ENCODE measurements at places on chromosomes 3 and 15.
A peak's percentile ranks its signal among the peaks of the same experiment; 100 is the strongest.

- DNase-seq: no peak
Measured at GRCh38 chr15:81856001-81856633, 189.7 kb downstream of the MEX3B start.

GRCh38 chr15:38532728-38533127 lies 31.9 kb downstream of the RASGRP1 start:
- DNase-seq: no peak

GRCh38 chr3:29410660-29411405 lies 130.0 kb downstream of the RBMS3 start:
- no peak for DNase-seq

DNA sequence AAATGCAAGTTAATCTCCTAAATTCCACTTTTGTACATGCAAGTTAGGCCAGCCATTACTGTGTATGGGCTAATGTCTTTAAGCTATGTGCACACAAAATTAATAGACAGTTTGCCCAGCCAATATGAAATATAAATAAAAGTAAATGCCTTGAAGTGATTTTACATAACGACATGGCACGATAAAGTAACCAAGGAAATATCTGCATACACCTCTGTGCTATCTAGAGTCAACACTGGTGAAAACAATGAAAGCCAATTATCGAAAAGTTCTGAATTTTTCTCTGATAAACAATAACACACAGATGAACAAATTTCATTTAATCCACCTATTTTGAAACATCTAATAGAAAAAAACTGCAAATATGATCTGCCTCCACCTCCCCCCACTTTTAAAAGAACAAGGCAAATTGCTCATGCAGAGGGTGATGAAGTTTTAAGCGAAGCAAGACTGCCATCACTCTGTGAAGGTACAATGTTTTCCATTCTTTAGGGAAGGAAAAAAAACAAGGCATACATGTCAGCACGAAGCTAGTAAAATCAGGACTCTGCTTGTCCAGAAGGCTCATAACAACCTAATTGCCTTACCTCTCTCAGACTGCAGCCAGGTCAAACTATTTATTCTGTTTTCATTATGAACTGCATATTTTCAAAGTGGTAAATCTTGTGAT lies 317.7 kb downstream of the MECOM start:
- DNase-seq: no peak

DNA sequence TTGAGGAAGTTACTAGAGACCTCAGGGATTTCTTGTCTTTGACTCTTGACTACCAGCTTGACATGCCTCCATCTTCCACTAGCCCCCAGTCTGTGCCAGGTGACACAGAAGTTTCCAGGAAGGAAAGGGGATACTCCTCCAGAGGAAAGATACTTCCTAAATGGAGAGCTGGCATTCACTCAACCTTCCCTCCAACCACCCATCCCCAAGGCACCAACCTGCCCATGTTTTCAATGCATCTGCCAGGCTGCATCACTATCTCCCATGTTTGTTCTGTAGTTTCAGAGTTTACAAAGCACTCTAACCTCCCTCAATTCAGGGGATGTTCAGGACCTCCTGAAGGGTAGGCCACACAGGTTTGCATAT lies 198.4 kb upstream of the LPP start:
- no peak for DNase-seq

DNA sequence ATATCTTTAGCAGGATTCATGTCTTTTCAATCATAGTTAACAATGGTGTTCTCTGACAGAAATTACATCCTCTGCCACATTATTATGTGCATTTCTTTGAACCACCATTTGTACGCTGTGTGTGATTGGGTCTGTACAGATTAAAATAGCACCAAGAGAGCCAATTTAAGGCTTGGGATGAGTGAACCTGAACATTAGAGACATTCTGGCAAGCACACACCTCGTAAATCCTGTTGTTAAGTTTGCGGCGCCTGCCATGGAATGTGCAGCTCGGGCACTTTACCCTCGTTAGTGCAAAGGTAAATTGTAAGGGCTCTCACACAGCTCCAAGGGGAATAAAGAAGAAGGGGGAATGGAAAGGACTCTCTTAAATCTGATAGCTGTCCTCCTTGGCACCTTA lies 482.4 kb upstream of the DPPA4 start:
- no peak for DNase-seq

- DNase-seq: no peak
Measured at GRCh38 chr15:65980824-65981456, 111.6 kb downstream of the RAB11A start.

GRCh38 chr3:192881159-192881786 lies 36.4 kb downstream of the MB21D2 start:
- no peak for DNase-seq

DNA sequence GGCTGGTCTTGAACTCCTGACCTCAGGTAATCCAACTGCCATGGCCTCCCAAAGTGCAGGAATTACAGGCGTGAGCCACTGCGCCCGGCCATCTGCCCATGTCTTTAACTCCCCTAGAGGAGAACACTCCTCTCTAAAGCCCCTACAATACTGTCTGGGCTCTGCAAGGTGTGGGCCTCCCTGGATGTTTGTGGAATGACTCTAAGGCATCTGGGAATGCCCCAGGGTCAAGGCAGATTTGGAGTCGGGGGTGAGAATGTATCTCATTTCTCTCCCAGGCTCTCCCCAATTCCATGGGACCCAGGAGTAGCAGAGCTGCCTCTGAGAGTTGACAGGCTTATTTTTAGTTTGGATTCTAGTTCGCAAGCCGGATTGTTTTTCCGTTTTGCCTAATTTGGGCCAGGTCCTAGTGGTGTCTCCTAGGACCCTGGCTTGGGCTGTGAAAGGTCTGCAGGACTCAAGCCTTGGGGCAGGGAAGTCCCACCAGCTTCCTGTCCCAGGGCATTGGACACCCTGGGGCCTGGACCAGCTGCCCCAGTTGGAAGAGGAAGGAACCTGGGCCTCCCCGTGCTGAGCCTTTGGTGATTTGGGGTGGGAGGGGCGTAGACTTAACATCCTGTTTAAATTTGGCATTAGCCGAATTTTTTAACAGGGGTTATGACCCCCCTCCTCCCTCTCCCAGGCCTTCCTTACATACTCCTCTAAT lies 53.5 kb downstream of the MAGEF1 start:
- DNase-seq: no peak

DNA sequence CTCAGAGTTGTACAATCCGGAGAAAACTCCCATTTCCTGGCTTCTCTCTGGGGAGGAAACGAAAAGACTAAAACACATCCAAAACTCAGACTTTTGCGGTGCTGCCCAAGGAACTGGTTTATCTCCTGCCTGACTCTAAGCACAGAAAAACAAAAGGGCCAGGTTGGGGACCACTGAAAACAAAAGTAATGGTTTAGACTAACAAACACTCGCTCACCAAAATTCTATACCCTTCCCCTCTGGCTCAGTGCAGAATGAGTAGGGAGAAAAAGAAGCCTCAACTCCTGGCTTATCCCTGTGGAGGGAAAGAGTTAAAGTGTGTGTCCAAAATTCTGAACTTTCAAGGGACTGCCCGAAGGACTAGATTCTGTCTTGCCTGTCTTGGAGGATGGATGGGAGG lies 173.6 kb downstream of the FGF12 start:
- no peak for DNase-seq

DNA sequence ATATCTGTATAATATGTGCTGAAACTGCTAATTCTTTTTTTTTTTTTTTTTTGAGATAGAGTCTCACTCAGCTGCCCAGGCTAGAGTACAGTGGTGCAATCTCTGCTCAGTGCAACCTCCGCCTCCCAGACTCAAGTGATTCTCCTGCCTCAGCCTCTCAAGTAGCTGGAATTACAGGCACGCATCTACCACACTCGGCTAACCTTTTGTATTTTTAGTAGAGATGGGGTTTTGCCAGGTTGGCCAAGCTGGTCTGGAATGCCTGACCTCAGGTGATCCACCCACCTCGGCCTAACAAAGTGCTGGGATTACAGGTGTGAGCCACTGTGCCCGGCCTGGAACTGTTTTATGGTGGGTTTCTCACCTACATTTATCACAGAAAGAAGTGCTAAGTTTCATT lies 307.8 kb upstream of the STT3B start:
- DNase-seq: no peak

GRCh38 chr3:192408647-192409200 lies 318.6 kb downstream of the FGF12 start:
- DNase-seq: no peak

GRCh38 chr3:72461787-72462186 lies 386.5 kb downstream of the SHQ1 start:
- no peak for DNase-seq

DNA sequence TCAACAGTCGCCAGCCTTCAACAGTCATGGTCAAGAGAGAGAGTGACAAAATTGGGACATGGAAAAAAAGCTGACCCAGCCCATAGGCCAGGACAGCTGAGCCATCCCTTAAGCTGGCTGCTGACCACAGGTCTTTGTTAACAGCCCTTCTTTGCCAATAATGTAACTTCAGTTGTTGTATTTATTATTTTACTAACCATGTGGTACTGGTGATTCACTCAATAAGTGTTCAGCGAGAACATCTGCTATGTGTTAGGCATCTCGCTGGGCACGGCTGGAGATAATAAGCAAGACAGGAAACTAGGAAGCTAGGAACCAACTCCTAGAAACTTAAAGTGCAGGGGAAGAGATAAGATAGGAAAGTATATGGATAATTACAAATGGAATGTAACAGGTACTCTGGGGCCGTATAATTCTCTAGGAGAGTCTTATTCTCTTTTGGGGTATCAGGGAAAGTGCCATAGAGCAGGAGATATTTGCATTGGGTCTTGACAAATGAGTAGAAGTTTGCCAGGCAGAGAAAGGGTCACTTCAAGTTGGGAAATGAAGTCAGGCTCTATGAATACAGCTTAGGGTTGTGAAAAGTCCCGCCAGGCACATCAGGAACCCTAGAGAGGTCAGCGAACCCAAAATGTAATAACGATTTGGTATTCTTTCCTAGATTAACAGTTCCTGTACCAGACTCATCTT lies 84.0 kb upstream of the TRA2B start:
- DNase-seq: no peak

DNA sequence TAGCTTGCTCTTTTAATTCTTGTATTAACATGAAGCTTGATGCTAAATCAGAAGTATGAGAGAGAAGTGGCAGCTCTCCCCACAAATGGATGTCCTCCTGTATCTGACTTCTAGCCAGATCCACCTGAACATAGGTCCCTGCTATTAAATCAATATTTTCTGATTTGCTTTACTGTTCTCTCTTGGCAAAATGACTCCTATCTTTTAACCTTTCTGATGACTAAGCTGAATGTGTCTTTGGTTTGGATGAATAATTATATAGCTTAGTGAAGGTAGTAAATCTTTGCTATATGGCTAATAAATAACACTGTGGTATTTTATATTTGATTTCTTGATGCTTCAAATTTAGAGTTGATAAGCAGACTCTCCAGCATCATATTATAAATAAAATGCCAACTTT lies 28.3 kb upstream of the ARL14 start:
- no peak for DNase-seq

- DNase-seq: peak; percentile 5
Measured at GRCh38 chr15:72116731-72117485, 1.0 kb downstream of the MYO9A start.

- DNase-seq: no peak
Measured at GRCh38 chr15:52876991-52877663, 87.0 kb upstream of the ONECUT1 start.

DNA sequence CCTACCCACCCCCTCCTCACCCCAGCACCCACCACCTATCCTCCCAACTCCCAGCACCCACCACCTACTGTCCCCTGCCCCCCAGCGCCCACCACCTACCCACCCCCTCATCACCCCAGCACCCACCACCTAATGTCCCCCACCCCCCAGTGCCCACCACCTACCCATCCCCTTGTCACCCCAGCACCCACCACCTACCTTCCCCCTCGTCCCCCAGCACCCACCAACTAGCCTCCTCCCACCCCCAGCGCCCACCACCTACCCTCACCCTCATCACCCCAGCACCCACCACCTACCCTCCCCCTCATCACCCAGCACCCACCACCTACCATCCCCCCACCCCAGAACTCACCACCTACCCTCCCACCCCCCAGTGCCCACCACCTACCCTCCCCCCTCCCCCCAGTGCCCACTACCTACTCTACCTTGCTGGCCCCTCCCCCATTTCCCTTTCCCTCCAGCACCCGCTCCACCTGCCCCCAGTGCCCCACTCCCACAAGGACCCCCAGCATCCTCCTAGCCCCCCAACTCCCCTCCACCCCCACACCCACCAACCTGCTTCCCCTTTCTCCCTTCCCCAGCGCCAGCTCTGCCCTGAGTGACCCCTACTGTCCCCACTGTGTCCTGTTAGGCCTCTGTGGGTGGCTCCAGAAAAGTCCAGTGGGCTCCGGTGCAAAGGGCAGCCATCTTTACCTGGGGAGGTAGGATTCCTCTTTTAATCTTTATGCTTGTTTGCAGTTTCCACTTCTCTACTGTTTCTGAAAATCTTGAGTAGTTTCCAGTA lies 1.2 kb downstream of the UROC1 start:
- no peak for DNase-seq

DNA sequence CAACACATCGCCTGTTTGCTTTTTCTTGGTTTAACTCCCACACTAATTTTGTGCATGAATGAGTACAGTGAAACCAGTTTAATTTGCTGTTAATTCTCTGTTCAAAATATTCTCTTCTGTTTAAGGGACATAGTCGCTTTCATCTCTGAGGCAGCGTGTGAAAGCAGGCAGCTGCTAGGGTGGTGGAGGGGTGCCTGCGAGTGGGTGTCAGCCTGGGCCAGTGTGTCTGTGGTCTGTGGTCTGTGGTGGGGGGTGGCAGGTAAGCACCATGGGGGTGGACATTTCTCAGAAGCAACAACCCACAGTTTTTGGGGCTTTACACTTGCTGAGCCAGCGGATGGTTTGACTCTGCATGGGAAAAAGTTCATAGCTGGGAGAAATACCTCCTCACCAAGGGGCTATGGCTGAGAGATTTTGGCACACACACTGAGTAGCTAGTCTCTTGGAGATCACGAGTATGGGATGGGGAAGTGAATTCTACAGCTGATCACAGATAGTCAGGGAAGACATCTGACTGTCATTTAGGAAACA lies 109.2 kb downstream of the EPHB1 start:
- no peak for DNase-seq

DNA sequence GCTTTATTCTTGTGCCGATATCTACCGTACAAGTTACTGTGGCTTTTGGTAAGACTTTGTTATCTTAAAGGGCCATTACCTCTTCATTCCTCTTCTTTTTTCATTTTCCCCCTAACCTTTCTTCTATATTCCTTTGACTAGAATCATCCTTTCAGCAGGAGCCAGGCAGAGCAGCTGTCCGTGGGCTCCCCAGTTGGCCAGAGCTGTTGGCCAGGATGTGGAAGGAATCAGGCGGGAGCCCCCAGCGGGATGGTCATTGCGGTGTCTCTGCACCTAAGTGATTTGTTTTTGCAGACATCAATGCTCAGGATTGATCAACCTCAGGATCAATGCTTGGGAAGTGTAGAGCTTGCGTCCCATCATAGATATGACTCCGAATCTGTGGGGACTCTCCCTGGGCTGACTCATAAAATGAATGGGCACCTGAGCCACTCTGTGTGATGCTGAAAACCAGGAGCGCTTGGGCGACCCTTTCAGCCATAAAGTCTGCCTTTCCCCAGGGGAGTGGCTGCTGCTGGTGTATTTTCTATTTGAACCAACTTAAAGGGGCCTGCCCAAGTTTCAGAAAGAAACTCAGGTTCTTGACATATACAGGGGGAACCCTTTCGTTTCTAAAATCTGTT lies 21.7 kb downstream of the APBA2 start:
- DNase-seq: no peak

- no peak for DNase-seq
Measured at GRCh38 chr15:48681353-48681752, 35.8 kb upstream of the FBN1 start.

- DNase-seq: no peak
Measured at GRCh38 chr3:37704064-37704463, 157.6 kb upstream of the CTDSPL start.
